Neural progenitor cell (in vitro differentiated cells): ENCODE measurements at places on chromosomes 7 and 10.

GRCh38 chr10:11178606-11179515 lies 161.2 kb downstream of the CELF2 start:
- no peak for DNase-seq

- DNase-seq: no peak
These were observed 338.1 kb downstream of the ACTR3B start for GRCh38 chr7:153097511-153098201.

DNA sequence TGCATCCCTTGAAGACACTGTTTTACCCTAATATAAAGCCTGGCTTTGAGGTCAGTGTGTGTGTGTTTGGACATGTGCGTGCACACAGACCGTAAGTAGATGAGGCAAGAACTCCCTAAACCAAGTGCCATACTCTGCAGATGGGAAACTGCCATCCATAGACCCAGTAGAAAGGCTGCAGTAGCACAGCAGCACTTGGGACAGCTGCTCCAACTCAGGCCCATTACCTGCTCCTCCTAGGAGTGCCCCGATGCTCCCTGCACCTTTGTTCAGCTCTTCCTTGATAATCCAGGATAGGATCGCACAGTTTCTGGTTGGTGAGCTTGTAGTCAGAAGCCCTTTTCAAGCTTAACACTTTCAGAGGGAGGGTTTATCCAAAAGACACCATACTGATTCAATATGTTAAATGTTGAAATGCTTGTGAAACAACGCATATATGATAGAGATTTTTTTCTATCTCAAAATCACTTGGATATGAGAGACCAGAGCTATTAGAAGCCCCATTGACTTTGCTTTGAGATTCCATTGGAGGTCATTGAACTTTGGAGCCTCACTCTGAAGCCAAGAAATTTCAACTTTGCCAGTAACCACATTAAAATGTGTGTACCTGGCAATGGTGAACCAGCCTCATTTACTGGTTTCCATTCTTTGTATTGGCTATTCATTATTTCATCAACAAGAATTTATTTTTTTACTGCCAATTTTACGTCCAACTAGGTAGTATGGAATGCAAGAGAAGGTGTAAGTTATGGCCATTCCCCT lies 757.0 kb upstream of the GALNT17 start:
- no peak for DNase-seq

- peak; percentile 68 for DNase-seq
These were observed 41.9 kb downstream of the DPCD start for GRCh38 chr10:101629837-101630632.

- no peak for DNase-seq
These were observed 66.0 kb downstream of the SRPK2 start for GRCh38 chr7:105322655-105323277.

DNA sequence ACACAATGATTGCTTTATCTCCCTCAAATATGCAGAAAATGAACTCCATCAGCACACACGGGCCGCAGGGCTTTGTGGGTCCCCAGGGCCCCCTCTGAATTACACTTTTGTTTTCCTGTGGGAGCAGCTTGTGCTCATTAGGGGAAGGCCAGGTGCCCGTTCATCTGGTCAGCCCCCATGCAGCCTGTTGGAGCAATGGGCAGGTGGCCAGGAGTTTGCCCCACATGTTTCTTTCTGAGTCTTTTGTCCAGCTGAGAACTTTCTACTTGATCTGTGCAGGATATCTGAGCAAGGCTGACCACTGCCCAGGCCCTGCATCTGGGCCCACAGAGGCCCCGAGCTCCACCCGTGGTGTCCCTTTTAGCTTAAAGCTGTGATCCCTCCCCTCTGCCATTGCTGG lies 105.3 kb upstream of the FAM20C start:
- peak; percentile 1 for DNase-seq

GRCh38 chr7:262251-262572 lies 27.8 kb upstream of the FOXL3 start:
- no peak for DNase-seq

- DNase-seq: peak; percentile 80
These were observed 1.6 kb downstream of the FAM53B start for GRCh38 chr10:124742413-124743190.

DNA sequence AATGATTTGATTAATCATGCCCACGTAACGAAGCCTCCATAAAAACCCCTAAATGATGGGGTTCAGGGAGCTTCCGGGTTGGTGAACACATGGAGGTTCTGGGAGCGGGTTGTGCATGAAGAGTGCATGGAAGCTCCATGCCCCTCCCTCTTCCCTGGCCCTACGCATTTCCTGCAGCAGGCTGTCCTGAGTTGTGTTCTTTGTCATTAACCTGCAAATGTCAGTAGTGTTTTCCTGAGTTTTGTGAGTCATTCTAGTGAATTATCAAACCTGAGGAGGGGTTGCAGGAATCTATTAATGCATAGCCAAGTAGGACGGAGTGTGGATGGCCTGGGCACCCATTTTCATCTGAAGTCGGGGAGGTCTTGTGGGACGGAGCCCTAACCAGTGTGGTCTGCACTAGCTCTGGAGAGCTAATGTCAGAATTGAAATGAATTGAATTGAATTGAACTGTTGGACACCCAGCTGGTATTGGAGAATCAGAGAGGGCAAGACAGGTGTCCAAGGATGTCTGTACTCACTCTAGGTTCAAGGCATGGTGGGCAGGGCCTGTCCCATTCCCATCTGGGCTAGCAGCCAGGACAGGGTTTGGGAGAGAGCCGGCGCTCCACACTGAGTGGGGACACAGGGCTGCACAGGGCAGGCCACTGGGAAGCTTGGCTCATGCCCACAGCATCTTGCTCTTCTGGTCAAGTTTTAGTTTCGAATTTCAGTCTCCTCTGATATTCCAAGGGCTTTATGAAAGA lies 22.3 kb upstream of the ARHGAP22 start:
- DNase-seq: no peak

DNA sequence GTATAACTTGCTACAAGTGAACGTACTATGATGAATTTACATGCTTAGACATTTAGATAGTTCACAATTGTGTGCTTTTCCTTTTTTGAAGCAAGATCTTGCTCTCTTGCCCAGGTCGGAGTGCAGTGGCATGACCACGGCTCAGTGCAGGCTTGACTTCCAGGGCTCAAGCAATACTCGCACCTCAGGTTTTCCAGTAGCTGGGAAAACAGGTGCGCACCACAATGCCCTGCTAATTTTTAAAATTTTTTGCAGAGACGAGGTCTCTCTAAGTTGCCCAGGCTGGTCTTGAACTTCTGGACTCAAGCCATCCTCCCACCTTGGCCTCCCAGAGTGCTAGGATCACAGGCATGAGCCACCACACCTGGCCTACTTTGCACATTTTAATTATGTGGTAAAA lies 1.8 kb downstream of the GPR15LG start:
- DNase-seq: no peak

DNA sequence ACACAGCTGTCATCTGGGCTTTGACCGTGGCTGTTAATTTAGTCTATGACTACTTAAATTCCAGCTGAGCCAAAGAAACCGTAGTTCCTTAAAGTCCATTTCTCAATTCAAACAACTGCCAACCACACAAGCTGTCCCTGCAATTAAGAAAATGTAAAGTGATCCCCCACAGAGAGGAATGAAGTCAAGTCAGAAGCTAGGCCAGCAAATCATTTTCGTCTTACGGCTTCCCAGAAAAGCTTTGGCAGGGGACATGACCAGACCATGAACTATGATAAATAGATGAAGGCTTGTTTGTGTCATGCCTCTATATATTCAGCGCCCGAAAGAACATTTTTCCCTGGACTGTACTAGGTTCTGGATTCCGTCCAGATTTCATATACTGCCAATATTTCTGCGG lies 54.6 kb downstream of the HACD1 start:
- no peak for DNase-seq

DNA sequence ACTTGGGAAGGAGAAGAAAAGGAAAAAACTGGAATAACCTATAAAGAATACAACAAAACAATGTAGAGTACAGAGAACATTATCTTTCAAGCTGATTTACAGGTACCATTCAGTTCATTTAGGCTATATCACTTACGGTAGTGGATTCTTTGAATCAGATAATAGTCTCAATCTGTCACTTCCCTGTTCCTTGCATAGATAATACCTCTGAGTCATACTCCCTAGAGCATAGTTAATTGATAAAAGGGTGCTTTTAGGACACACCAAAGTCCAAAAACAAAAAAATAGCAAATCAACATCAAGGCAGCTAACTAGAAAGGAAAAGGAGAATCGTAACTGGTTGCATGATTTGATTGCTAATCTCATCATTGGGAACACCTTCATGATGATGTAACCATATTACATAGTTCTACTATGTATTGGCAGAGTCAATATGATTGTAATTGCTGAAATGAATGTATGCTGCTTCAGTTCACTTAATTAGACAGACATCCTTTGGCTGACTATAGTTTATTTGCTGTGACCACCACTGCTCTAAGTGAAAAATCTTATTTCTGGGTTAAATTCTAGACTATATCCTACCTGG lies 844.4 kb downstream of the GATA3 start:
- DNase-seq: no peak

DNA sequence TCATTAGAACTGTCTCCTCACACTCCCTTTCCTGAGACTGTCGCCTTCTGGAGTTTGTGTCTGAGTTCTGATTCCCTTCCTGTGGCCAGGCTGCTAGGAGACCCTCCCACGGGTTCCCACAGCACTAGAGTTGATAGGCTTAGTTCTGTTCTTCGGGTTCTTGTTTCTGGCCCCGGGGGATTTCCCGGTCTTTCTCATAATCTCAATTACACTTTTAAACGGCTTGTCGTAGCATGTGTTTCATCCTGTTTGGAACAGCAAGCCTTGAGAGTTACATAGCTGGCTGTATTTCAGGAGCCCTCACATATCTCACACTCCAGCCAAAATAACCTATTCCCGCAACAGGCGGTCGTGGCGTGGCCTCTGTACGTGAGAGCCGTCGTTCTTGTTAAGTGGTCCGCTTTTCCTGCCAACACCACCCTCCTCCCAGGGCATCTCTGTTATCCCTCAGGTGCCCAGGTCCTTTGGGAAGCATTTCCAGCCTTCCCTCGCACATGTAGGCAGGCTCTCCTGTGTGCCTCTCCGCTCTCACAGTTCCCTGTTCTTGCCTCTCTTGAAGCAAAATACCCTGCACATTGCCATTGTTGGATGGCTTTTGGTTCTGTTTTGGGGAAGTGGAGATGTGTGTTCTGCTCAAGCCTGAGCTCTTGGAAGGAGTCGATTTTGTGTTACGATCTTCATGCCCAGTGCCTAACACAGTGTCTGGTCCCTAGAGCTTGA lies 46.0 kb downstream of the CDC123 start:
- DNase-seq: no peak

- DNase-seq: no peak
These were observed 48.5 kb downstream of the BLNK start for GRCh38 chr10:96222908-96223307.

GRCh38 chr7:3154881-3155494 lies 111.3 kb upstream of the CARD11 start:
- peak; percentile 58 for DNase-seq

DNA sequence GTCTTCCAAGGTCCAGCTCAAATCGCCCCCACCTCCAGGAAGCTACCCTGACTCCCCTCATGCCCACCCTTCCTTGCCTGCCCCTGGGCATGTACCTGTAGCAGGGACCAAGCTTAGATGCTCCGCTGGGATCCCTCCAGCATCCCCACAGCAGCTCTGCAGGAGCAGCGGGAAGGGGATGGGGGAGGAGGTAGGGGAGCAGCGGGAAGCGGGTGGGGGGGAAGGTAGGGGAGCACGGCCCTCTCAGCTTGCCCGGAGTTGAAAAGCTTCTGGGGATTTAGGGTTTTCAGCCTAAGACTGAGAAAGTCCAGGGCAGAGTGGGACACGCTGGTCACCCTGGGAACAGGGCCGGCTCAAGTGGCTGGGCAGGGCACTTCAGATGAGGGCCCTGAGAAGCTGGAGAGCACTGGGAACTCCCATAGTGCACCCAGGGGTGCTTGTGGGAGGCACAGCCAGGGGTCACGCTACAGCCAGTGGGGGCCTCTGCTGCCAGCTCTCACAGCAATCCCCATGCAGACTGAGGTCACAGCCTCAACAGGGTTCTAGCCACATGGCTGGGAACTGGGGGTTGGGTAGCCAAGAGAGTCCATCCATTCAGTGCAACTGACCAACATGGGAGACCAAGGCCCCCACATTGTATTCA lies 13.4 kb downstream of the WDR86 start:
- no peak for DNase-seq

GRCh38 chr7:135991322-135991721 lies 14.2 kb upstream of the MTPN start:
- no peak for DNase-seq
